Daoy (cell line): ENCODE measurements at places on chromosomes 6 and 20. TPM values are rescaled to one million over a fixed set of nuclear protein-coding genes. Genes with fewer than 3 reads are reported as not detected.

CST9L gene
- total RNA-seq, result not detected in 2 replicates

CD93 gene
- under 0.01 TPM in 1 of 2 replicates, not detected in the other for total RNA-seq

SRSF12 gene
- total RNA-seq, result 0.36 and 0.51 TPM in 2 replicates

SLC22A7 gene
- total RNA-seq, result not detected in 2 replicates

ARMC12 gene
- 0.51 TPM in 1 of 2 replicates, not detected in the other for total RNA-seq

CTAGE9 gene
- total RNA-seq, result not detected in 2 replicates

CLDN20 gene
- total RNA-seq, result 0.54 TPM in 1 of 2 replicates, not detected in the other

ABHD16B gene
- total RNA-seq, result not detected in 2 replicates

EHMT2 gene
- 72.8 and 80.6 TPM in 2 replicates for total RNA-seq

COL12A1 gene
- total RNA-seq, result 5.5 and 6.6 TPM in 2 replicates

BTN3A1 gene
- 10.3 and 16.1 TPM in 2 replicates for total RNA-seq

MYLK4 gene
- 0.34 and 0.39 TPM in 2 replicates for total RNA-seq

ADGRG6 gene
- 2.2 and 15.3 TPM in 2 replicates for total RNA-seq

FILIP1 gene
- total RNA-seq, result 0.40 TPM in 1 of 2 replicates, not detected in the other

VGLL2 gene
- total RNA-seq, result not detected in 2 replicates

RAET1E gene
- total RNA-seq, result 1.4 and 4.1 TPM in 2 replicates

FOXO3 gene
- 14.4 and 14.6 TPM in 2 replicates for total RNA-seq

NOX3 gene
- total RNA-seq, result not detected in 2 replicates

BPIFB4 gene
- not detected in 2 replicates for total RNA-seq

PAK5 gene
- total RNA-seq, result 0.46 TPM in 1 of 2 replicates, not detected in the other

EPPIN gene
- total RNA-seq, result not detected in 2 replicates

GNMT gene
- total RNA-seq, result 1.5 TPM in 1 of 2 replicates, not detected in the other

MEP1A gene
- total RNA-seq, result not detected in 2 replicates

ADGRB3 gene
- total RNA-seq, result under 0.01 TPM in 1 of 2 replicates, not detected in the other

ADGRF1 gene
- 0.48 TPM in 1 of 2 replicates, not detected in the other for total RNA-seq

SLC4A11 gene
- total RNA-seq, result 0.34 and 0.57 TPM in 2 replicates

SLC22A16 gene
- total RNA-seq, result not detected in 2 replicates

PCNA gene
- 405 and 436 TPM in 2 replicates for total RNA-seq

FAM83B gene
- 0.33 TPM in 1 of 2 replicates, not detected in the other for total RNA-seq

SCGN gene
- total RNA-seq, result not detected in 2 replicates

SLC29A1 gene
- total RNA-seq, result 14.7 and 20.4 TPM in 2 replicates

RAD21L1 gene
- 0.63 and 0.86 TPM in 2 replicates for total RNA-seq

SOD2 gene
- total RNA-seq, result 244 and 253 TPM in 2 replicates

TRDN gene
- 0.06 TPM in 1 of 2 replicates, not detected in the other for total RNA-seq

REM1 gene
- not detected in 2 replicates for total RNA-seq

PRICKLE4 gene
- total RNA-seq, result not detected in 2 replicates

HMGCLL1 gene
- not detected in 2 replicates for total RNA-seq

PDYN gene
- total RNA-seq, result not detected in 2 replicates

GMPR gene
- total RNA-seq, result 6.0 and 6.5 TPM in 2 replicates

PKIG gene
- 51.8 and 54.6 TPM in 2 replicates for total RNA-seq

ABHD16A gene
- total RNA-seq, result 55.2 and 64.4 TPM in 2 replicates

SLC22A23 gene
- 1.5 and 2.7 TPM in 2 replicates for total RNA-seq

SLC22A3 gene
- 0.77 and 1.8 TPM in 2 replicates for total RNA-seq
